HFF-Myc (cell line): ENCODE measurements at places on chromosomes 4 and X.

DNA sequence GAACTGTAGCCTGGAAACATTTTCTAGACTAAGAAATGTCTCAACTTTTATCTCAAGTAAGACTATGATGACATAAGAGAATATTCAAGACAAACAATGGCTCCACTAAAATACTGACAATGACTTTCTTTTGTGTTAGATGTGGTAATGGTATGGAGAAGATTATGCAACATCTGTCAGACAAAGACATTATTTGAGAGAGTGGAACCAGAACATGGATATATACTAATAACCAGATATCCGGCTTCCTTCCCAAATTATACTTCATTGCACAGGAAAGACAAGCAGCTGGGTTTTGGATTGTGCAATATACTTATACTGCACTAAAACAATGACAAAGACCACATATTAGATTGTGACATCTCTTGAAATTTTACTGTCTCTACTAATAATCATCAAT lies 290.8 kb upstream of the GIMD1 start:
- DNase-seq: no peak

DNA sequence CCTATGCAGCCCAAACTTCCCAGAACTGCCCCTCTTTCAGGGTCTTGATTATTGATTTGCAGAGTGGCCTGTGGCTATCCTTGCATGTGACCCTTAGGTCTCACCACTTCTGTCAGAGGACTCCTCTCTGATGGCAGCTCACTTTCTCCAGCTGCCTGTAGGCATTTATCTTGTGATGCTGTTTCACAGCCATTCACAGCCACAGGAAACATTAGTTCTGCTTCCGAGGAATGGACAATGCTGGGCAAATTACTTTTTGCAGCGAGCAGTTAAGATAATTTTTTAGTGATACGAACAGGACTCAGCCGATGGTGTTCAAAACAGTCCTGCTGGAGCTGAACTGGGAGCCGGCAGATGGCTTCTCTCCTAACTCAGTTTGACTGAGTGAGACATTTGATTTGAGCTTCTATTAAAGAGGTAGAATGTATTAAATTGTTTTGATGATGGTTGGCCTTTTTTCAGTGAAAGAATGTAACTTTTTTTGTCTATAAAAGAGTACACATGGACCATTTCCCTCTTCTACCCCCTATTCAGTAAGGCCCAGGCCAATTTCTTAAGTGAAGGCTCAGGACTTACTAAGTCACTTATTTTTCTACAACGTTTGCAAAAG lies 58.4 kb upstream of the TMEM150C start:
- no peak for DNase-seq

DNA sequence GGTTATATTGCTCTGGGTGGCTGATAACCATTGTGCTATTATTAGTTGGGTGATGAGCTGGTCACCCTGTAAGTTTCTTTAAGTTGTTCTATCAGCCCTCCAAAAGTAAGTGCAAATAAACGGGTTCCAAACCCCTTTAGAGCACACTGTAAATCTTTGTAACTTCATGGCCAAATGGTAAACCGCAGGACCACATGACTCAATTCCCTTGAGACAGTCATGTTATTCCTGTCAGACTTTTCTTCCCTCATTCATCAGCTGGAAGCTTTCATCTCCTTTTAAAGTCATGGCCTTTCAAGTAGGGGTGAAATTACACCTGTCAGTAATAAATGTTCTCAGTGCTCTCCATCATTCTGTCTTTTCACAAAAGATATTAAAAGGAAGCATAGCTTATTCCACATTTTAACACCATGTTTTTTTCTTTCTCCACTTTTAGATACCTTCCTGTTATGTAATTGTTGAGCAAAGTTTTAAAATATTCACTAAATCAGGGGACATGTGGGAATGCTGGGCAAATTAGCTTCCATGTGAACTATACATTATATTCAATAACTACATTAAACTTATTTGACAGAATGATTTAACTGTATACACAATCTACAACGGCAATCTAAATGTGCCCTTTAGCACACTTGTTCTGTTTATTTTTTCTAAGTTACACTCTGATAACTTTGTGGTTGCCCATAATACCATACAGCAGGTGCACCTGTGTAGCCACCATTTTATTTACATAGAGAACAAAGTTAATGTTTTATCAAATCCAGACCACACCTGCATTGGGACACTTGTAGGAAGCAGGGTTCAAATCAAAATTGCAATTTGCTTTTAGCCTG lies 275.5 kb downstream of the CFAP299 start:
- peak; percentile 9 for DNase-seq

- no peak for DNase-seq
These were observed 301.2 kb downstream of the IL1RAPL1 start for GRCh38 chrX:28888416-28888815.

GRCh38 chrX:122078079-122078478 lies 1030.7 kb downstream of the GLUD2 start:
- no peak for DNase-seq

DNA sequence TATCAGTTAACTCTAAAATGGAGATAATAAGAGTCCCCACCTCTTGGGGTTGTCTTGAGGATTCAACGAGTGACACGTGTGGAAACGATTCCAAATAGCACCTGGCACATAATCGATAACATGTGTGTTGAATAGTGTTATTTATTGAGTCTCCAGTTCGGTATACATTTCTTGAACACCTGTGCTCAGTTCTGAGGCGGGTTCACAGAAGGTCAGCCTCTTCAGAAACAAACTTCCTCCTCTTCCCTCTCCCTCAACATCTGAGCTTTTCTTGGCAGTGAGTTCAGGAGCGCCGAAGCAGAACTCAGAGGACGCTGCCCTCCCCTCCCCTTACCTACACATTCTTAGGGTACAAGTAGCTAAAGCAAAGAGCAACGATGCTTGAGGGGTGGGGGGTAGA lies 934 bp downstream of the PDHA1 start:
- DNase-seq: no peak

DNA sequence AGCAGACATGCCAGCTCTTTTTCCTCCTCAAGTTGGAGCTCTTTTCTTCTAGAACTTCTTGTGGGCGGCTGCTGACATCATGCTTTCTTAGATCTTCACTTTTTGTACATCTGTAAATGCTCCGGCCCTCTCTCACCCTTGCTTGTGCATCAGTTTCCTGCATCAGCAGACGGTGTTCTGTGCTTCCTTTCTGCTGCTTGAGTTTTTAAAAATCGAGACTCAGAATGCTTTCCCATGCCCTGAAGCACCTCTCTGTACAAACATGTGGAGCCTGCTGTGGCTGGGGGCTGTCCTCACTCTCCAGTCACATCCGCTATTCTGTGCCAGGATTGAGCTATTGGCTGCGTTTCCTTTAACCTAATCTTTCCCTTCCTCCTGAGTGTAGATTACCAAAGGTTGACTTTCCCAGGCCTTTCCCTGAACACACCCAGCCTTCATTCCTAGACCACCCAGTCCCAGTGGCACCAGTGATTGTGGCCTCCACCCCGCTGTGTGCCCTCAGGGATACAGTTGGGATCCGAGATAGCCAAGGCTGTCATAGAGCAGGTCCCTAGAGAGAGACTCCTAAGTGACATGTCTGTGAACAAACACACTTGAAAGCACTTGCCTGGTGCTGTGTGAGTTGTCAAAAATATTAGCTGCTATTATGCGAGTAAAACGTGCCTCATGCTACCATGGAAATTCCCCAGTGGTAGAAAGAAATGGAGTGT lies 41.9 kb downstream of the TNIP2 start:
- no peak for DNase-seq

DNA sequence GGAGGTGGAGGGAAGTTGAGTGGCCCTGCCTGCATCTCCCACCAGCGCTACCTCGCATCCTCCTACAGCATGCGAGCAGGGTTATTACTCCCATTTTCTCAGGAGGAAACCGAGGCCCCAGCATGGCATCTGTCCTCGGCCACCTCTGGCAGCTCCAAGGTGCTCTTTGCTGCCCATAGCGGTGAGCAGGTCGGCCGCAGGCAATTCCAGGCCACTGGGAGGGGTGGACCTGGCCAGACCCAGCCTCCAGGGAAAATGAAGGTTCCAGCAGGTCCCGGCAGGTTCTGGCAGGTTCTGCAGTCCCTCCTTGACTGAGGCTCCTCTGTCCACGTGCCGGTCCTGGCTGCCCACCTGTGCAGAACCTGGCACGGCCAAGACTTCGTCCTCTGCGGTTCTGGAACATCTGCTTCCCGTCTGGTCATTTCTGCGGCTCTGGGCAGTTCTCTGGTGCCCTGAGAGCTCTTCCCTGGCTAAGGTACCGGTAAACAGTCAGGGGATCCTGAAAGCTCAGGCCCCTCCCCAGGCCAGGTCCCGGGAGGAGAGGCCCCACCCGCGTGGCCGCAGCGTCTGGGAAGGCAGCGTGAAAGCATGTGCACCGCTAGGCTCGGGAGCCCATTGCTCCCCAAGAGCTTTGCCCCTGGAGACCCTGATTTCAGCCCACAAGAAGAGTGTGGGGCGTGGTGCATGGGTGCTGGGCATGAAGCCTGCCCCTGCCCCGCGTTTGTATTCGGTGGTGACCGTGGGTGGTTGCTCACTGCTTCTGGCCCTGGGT lies 112.0 kb upstream of the ADRA2C start:
- DNase-seq: no peak

GRCh38 chrX:24154490-24155034 lies 5.0 kb downstream of the ZFX start:
- DNase-seq: no peak

DNA sequence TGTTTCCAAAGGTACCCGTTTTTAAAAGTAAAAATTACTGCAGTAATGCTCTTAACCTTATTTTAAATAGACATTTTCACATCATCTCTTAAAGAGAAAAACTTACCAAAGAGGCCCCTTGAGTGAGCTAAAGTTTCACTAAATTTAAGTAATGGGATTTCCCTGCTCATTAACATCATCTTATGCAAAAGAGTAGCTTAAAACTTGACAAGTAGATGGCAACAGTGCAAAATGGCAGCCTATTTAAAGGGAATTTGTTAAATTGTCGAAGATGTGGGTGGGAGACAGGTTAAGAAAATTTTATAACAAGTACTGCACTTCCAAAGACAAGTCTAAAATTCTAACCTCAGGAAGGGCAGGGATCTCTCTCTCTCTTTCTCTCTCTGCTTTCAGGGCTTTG lies 271.7 kb upstream of the LDB2 start:
- no peak for DNase-seq

- DNase-seq: no peak
These were observed 13.4 kb downstream of the PHKA2 start for GRCh38 chrX:18970465-18970864.

DNA sequence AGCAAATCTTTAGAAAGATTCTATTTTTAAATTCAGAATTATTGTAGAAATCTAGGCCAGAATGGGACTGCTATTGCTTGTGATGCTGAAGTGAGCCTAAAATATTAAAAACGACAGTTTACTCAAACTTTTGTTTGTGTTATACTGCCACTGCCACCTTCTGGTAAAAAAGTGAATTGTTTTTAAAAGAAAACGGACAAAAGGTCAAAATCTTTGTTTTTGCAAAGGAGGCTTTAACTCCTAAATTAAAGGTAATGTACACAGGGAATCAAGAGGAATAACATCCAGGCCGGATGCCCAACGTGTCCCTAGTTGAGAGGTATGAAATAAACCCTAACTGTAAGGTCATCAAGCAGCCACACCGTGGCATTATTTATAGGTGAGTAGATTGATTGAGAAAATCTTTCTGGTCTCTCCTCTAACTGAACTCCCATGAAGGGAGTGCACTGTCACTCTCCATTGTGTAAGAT lies 338.3 kb upstream of the GALNT7 start:
- DNase-seq: no peak

DNA sequence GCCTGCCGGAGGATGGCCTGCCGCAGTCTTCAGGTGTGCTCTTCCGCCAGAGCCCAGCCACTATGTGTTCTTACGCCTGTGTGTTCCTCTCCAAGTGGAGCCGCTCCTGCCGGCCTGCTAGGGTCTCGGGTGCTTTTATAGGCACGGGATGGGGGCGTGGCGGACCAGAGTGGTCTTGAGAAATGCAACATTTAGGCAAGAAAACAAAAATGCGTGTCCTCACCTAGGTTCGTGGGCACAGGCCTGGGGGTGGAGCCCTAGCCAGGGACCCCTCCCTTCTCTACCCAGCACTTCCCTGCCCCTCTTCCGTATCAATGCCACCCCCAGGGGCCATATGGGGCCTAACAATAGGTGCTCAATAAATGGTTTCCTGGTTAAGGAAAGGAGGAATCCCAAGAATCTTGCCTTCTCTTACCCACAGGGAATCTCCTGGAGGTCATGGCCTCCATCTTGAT lies 34.4 kb upstream of the LRBA start:
- DNase-seq: no peak
